ENCODE measurements at places on chromosomes 16 and 17. TPM values are rescaled to one million over a fixed set of nuclear protein-coding genes. Genes with fewer than 3 reads are reported as not detected.

SCARF1 gene
- 4.0 TPM for total RNA-seq

HOXB7 gene
- 0.64 TPM for total RNA-seq

PCYT2 gene
- total RNA-seq = 63.0 TPM

DNAAF8 gene
- 0.59 TPM for total RNA-seq

PYDC1 gene
- total RNA-seq = not detected

HSPB9 gene
- 0.44 TPM for total RNA-seq

SDF2 gene
- total RNA-seq = 54.3 TPM

CRHR1 gene
- total RNA-seq = 0.71 TPM

CFDP1 gene
- 60.1 TPM for total RNA-seq

DNA sequence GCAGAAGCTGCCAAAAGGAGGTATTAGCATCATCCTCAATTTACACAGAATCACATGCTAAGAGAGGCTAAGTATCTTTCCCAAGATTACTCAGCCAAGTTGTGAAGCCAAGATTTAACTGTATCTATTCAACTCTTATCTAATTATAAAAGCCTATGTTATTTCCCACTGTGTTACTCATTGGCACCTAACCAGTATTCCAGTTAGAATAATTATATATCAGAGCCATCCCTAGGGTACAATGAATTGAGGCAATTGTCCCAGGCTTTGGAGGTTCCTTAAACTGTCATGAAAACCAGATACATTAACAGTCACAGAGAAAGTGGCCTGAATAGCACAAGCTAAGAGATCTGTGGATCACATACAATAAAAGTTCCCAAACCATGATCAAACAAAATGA, 10.9 kb upstream of the AMFR start:
- no peak for DNase-seq

GRCh38 chr16:2826591-2827373, 3.3 kb upstream of the ZG16B start:
- DNase-seq = no peak

GRCh38 chr16:75774197-75774596, 47.9 kb upstream of the CPHXL start:
- DNase-seq = no peak

DNA sequence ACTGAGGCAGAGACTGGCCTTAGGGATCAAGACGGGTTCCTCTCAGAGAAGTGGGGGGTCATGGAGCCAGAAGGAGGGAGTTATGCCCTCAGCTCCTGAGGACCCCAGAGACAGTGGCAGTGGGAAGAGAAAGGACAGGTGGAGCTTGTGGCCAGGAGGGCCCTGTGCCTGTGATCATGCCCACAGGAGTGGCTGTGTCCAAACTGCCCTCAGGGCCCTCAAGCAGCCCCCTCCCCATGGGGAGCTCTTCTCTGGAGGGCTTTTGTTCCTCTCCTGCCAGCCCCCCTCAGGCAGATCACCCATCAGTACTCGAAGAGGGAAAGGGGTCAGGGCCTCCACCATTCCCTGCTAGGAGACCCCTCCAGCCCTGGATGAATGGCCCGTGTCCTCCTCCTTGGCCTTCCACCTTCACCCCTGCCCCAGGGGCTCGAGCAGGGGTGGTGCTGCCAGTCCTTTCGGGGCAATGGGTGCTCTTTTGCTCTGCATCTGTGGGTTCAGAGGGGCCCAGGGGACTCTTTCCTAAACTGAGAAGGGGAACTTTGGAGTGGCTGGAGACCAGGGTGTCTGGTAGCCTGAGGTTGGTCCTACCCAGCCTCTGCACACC, 52.7 kb downstream of the BEAN1 start:
- DNase-seq = no peak

GRCh38 chr17:13490427-13490826, 111.3 kb downstream of the HS3ST3A1 start:
- DNase-seq = no peak

DNA sequence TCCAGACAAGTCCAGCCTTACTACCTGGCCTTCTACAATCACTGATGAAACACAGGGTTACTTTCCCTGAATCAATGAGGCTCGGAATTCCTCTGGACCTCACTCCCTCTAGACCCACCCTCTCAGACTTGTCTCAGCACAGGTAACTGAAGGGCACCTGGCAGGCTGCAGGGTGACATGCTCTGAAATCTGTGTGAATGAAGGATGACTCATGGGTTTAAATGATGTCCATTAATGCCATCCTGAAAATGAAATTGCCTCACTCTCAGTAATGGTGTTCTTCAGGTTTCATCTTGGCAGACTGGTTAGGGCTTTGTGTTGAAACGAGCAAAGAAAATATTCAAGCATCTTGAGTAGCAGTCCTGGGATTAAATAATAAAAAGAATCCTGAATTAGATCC, 134.4 kb downstream of the MAF start:
- no peak for DNase-seq

GRCh38 chr17:18910881-18911280, 41.1 kb upstream of the SLC5A10 start:
- no peak for DNase-seq

- no peak for DNase-seq
These were observed 22.7 kb downstream of the SLC6A4 start for GRCh38 chr17:30212750-30213149.

- no peak for DNase-seq
These were observed 17.0 kb upstream of the THAP11 start for GRCh38 chr16:67825119-67825518.

GRCh38 chr16:79571065-79571902, 29.3 kb downstream of the MAF start:
- no peak for DNase-seq

GRCh38 chr17:78674595-78675315, 97.6 kb upstream of the DNAH17 start:
- no peak for DNase-seq

- no peak for DNase-seq
These were observed 179.1 kb downstream of the TOX3 start for GRCh38 chr16:52367821-52368220.

GRCh38 chr17:65459677-65460347, 101.6 kb downstream of the AXIN2 start:
- DNase-seq = no peak

DNA sequence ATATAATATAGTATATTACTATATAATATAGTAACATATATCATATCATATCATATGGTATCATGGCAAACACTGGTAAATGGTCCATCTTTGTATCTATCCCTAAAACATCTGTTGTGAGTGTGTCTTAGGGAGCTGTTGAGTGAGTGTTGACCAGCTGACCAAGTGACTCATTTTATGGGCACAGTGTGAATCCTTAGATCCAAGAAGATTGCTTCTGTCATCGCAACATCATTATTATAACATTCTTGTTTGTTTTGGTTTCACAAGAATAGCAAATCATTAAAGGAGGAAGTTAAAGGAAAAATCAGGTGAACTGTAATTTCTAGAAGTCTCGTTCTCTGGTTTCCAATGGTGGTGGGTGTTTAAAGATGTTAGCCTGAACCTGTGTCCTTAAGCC, 11.7 kb upstream of the MAF start:
- DNase-seq = no peak

DNA sequence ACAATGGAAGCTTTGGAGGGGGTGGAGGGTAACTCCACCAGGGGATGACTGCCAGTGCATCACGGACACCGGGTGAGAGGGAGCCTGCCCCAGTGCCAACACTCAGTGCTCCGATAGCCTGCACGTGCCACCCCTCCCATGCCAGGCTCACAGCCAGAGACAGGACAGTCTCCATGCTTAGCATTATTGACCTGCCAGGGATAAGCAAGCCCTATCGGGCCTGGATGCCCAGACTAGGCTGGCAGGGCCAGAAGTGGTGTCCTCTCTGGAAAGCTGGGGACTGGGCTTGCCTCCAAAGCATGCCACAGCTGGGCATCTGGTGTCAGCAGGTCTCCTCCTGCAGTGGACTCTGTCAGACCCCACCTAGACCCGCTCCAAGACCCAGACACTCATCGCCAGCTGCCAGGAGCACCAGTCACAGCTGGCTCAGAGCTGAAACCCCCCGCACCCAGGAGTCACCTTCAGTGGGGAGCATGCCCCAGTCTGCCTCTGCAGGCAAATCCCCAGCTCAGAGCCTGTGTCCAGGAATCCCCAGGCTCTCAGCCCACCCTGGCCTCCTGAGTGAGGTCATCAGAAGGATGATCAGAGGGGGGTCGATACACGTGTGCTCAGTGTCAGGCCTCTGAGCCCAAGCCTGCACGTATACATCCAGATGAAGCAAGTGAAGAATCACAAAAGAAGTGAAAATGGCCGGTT, 1.8 kb upstream of the RHBDF1 start:
- no peak for DNase-seq

GRCh38 chr17:81387100-81388090, 7.9 kb upstream of the BAHCC1 start:
- peak; percentile 54 for DNase-seq

DNA sequence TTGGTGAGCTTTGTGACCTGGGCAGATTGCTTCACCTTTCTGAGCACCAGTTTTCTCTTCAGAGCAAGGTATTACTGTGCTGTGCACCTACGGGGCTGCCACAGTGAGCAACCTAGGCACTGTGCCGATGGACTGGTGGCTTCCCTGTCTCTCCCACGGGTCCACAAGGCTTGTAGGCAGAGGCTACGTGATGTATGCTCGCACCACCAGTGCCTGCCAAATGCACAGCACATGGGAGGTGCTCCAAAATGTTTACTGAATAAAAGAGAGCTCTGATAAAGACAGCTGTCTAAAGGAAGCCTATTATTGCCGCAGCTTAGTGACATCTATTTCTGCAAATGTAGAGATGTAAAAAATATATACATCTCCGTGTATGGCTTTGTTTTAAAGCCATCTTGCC, 139.2 kb downstream of the CDK5R1 start:
- DNase-seq = no peak

DNA sequence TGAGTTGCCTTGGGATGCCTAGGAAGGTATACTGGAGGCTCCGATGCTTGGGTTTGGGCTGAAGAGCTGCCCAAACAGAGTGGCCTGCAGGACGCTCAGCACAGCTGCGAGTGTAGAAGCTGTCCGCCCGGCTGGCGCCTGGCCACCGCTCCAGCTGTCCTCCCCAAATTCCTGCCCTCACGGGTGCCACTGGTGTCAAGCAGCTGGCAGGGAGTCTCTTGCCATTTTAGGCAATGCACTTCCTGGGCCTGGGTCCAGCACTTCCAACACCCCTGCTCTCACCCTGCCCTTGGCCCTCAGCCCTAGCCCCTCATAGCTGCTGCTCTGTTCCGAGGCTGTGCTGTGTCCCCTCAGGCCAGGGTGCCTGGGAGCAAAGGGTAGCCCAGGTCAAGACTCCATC, 5.2 kb upstream of the PKMYT1 start:
- DNase-seq = no peak

- no peak for DNase-seq
These were observed 212.6 kb downstream of the GRIN2A start for GRCh38 chr16:9969580-9969979.

DNA sequence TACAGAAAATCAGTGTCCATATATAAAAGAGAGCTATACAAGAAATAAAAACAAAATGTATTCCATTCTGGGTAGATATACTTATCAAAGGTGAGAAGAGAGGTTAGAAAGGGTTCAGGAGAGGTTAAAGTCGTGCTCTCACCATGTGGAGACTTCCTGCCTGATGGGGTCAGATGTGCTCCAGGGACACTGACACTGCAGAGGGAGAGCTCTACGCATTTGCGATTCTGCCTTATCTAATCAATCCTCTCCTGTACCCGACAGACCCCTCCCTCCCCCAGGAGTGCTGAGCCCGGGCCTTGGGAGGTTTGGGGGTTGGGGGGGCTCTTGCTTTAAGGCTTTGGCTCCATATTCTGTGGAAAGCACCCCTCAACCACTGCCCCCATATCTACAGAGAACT, 16.6 kb upstream of the SLC5A11 start:
- DNase-seq = no peak

GRCh38 chr17:43784628-43785101, 4.4 kb downstream of the CFAP97D1 start:
- DNase-seq = no peak

DNA sequence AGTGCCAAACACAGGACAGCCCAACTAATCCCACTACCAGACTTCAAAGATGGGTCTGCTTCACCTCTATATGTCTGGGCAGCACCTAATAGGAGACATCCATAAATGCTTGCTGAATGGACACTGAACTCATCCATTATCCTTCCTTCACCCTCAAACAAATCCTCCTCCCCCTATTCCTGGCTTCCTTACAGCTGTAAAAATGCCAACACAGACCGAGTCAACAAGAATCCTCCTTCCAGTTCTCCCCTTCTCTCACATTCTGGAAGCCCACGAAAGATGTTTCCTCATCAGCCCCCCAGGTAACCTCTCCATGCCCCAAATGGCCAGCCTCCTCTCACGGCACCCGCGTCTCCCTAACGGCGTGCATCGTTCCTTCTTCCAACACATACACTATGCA, 12.3 kb downstream of the PELP1 start:
- DNase-seq = no peak

All from glutamatergic neuron (in vitro differentiated cells).